Foreskin melanocyte (primary cell): ENCODE measurements at places on chromosomes 7 and 10.

DNA sequence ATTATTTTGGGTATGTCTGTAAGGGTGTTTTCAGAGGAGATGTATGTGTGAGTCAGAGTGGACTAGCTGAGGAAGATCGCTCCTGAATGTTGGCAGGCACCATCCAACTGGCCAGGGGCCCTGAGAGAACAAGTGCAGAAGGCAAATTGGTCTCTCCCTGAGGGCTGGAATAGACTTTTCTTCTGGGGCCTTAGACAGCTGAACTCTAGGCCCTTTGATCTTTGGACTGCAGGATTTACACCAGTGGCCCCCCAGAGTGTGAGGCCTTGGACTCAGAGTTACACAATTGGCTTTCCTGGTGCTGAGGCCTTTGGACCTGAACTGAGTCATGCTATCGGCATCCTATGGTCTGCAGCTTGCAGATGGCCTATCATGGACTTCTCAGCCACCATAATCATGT is 217.2 kb downstream of the REEP3 start:
- no peak for DNase-seq

DNA sequence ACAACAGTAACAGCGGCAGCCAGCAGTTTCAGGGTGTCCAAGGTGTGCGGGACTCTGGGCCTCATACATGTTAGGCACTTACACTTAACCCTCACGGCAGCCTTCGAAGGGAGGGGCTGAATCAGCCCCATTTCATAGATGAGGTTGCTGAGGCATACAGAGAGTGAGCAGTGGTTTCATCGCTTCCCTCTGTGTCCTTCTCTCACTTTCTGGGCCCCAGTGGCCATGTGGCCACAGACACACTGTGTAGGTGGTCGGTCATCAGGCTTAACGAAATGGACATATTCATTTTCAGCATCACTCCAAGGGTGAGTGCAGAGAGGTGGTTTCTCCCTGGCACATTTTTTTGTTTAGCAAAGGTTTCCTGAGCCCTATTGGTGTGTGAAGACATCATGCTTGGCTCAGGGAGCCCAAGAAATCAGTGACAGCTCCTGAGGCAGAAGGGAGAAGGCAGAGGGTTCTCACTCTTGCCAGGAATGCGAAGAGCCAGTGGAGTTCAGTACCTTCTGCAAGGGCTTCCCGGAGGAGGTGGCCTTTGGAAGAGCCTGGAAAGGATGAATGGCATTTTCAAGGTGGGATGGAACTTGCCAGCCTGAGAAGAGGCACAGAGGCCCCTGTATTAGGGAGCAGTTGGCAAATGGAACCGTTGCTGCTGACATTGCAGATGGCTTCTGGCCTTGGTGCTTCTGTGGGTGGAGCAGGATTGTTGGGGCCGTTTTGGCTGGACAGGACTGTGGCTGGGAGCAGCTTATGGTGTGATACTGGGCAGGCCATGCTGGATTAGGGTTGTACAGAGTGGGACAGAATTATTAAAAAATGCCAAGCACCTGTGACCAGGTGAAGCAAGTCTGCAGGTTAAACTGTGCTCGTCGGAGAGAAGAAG is 61.7 kb upstream of the PPIF start:
- no peak for DNase-seq

DNA sequence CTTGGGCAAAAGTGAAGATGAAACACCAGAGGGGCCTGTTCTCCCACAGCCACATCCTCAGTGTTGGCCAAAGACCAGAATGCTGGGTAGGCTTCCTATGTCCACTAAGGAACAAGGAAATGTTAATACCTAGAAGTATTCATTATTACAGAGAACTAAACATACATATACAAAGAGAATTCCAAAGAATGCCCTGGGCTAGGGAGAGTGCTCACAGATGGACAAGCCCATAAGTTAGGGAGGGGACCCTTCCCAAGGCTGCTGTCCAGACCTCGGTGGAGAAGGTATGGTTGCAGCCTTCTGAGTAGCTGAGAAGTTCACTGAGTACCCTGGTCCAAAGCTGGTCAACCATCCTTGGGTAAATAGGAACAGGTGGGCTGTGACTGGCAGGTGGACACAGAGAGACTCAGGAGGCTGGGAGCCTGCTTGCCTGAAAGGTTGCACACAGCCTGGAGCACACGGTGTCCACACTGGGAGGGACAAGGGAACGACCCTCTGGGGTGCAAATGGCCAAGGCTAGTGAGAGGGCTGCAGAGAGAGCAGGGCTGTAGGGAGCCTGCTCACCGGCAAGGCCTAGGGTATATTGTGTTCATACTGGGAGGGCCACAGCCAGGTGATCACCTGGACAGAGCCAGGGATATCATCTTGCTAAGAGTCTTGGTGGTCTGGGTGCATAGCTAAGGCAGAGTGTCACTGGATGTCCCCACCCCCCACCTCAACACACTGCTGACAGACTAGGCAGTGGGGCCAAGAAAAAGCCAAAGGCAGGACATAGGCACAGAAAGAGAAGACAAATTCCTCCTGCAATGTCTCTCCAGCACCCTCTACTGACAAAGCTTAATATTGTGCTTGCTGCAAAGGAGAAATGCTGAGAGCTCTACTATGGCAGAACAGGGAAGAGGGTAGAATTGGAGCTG is 40.3 kb downstream of the CPVL start:
- DNase-seq = peak; percentile 71

DNA sequence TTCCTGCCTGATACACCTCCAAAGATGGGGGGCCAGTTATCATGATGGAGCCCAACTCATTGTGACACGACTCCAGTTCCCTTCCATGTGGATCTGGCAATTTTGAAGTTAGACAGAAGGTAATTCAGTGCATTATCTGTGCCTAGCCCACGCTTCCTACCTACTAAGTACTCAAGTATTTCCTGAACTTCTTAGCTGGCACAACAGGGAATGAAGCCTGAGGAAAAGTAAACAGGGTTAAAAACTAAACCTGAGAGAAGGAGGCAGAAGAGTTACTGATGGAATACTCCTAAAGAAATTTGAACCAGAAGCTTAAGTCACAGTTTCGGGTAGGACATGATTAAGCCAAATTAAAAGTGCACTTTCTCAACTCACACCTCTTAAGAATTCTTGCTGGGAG is 1.1 kb upstream of the SEC31B start:
- DNase-seq = no peak

DNA sequence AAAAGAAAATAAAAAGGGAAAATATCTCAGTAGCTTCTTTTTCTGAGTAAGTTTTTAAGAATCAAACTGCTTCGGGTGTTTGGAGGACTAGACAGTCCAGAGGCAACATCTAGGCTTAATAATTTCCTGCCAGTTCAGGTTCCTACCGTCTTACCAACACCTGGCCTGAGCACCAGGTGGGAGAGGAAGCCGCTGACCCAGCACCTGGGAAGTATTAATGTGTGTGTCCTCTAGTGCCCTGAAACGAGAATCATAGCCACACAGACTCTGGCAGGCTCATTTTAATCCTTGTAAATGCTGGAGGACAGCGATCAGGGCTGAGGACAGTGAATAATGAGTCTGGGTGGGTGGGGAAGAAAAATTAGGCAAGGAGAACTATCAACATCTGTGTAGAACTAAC is 137.4 kb downstream of the ZNF438 start:
- DNase-seq = no peak

GRCh38 chr10:128044186-128044585 is 82.0 kb downstream of the MKI67 start:
- DNase-seq = no peak

DNA sequence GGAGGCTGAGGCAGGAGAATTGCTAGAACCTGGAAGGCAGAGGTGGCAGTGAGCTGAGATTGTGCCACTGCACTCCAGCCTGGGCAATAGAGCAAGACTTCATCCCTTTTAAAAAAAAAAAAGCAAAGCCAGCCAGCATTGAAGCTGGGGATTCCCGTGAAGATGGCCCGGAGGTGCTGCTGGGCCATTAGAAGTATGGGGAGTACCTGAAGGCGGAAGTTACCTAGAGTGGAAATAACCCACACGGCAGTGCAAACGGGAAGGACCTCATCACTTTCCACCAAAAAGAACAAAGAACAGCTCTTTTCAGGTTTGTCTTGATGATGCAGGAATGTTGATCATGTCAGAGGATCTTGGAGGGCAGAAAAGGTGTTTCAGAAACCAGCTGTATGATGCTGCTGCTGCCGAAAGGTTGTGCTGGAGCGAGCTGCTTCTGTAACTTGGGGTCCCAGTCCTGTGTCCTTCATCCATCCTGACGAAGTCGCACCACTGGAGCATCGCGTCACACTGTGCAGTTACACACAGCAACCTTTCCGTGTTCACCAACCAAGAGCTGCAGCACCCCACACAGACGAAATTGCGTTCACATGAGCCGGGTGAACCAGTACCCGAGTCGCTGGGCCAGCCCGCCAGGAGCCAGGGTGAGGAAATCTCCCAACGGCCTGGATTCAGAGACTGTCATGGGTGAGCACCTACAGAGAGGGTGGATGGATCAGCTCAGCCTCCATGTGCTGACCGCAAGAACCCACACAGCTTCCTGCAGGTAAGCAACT is 8.2 kb downstream of the ZFAND2A start:
- DNase-seq = no peak

DNA sequence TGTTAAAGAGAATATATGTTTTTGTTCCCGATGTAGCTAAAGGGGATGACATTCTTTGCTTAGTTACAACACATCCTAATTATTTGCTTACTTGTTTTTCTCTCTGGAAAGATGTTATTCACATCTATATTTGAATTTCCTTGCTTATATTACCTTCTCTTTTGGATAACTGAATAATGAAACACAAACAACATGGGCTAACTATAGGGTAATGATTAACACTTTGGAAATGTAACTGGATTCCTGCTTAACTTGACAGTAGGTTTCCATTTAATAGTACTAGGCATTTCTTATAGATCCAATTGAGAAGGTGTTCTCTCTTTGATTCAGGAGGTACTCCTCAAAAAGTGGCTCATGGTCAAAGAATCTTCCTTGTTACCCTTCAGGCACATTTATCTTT is 141.1 kb downstream of the CCSER2 start:
- no peak for DNase-seq

- DNase-seq = no peak
Measured at GRCh38 chr10:126094537-126094936, 198.2 kb downstream of the FANK1 start.

GRCh38 chr10:99750641-99751040 is 18.6 kb downstream of the CUTC start:
- DNase-seq = no peak

DNA sequence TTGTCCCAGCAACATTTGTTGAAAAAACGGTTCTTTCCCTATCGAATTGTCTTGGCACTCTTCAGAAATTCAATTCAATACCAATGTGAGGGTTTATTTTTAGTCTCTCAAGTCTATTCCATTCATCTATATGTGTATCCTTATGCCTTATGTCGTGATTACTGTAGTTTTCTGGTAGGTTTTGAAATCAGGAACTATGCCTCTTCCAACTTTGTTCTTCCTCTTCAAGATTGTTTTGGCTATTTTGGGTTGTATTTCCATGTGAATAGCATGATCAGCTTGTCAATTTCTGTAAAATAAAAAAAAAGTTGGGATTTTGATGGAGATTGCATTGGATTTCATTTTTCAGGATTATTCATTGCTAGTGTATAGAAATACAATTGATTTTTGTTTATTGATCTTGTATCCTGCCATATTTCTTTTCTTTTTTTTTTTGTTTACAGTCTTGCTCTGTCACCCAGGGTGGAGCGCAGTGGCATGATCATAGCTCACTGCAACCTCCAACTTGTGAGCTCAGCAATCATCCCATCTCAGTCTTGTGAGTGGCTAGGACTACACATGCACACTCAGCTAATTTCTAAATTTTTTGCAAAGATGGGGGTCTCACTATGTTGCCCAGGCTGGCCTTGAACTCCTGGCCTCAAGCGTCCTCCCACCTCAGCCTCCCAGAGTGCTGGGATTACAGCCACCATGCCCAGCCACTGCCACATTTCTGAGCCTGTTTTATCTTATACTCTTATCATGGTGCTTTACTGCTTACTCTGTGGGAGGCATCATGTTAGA is 46.2 kb upstream of the MKLN1 start:
- DNase-seq = no peak

GRCh38 chr10:33660329-33660728 is 325.9 kb upstream of the NRP1 start:
- no peak for DNase-seq

- DNase-seq = peak; percentile 45
Measured at GRCh38 chr7:151448261-151449252, 8.6 kb upstream of the CRYGN start.

GRCh38 chr10:43735907-43736306 is 87.2 kb upstream of the ZNF32 start:
- DNase-seq = no peak

DNA sequence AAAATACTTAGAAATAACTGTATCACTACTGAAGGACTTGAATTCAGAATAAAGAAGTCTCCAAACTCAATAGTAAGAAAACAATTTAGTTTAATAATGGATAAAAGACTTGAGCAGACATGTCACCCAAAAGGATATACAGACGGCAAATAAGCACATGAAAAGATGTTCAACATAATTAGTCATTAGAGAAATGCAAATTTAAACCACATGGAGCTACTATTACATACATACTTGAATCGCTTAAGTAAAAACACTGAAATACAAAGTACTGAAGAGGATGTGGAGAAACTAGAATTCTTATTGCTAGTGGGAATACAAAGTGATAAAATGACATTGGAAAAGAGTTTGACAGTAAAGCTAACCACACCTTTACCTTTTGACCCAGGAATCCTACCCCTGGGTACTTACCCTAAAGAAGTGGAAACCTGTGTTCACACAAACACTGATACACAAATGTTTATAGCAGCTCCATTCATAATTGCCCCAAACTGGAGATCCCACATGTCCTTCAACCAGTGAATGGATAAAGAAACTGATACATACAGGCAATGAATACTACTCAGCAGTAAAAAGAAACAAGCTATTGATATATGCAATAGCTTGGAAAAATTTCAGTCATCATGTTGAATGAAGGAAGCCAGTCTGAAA is 54.3 kb upstream of the NFKB2 start:
- peak; percentile 25 for DNase-seq

DNA sequence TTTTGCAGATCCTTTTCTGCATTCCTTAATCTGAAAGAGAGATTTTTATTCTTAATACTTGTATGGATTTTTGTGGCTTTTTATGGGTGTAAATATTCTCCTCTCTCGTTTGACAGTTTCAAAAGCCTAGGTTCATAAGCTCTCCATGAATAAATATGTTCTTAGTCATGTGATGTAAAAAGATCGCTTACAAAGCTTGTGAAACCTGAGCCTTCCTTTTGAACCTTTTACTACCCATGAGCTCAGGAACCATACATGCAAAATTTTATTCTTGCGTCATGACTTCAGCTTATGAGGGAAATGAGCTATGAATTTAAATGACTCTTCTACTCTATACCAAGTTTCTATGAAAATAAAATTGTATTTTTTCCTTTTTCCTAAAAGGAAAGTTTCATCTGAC is 98.7 kb downstream of the POLL start:
- no peak for DNase-seq

GRCh38 chr7:17516771-17517170 is 218.3 kb downstream of the AHR start:
- peak; percentile 39 for DNase-seq

- DNase-seq = no peak
Measured at GRCh38 chr10:98418665-98419468, 3.9 kb upstream of the PYROXD2 start.
